CD4-positive, alpha-beta T cell treated with Interleukin-10 for 1 hour (primary cell): ENCODE measurements at places on chromosomes 7 and 10.

DNA sequence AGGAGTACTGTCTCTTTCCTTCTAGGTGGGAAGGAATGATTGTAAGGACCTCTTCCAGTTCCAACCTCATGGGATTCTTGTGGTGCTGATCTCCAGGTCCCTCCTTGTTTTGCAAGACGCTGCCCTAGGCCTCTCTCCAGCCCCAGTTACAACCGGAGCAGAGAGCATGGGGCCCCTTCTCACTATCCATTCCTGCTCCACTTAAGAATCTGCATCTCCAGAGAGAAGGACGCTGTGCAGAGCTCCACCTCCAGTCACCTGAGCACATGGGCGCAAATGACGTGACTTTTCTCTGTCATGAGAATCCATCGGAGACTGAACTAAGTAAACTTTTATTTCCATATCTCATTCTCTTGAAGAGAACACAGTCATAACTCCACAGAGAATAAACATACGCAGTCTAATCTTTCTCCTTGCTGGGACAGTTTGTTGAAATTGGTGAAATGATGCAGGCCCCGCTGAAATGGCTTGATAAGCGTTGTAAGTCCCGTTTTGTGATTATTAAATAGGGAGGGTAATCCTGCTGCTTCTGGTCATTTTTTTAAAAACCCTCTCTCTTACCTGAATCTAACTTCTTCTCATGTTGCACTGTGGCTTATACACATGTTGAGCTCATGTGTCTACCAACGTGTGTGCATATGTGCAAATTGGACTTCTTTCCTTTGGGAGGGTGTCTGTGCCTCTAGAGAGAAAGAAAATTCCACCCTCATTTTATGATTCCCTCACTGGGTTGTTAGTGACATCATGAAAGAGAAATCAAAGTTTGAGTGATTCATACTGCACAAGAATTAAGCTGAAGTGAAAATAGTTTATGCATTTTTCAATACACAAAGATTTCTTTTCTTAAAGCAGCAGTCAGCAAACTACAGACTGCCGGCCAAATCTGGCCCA lies 133.2 kb upstream of the TBX20 start:
- no peak for DNase-seq

- DNase-seq: no peak
Measured at GRCh38 chr7:88311675-88312036, 5.0 kb upstream of the STEAP4 start.

- no peak for DNase-seq
Measured at GRCh38 chr10:125599194-125599593, 83.8 kb downstream of the TEX36 start.

DNA sequence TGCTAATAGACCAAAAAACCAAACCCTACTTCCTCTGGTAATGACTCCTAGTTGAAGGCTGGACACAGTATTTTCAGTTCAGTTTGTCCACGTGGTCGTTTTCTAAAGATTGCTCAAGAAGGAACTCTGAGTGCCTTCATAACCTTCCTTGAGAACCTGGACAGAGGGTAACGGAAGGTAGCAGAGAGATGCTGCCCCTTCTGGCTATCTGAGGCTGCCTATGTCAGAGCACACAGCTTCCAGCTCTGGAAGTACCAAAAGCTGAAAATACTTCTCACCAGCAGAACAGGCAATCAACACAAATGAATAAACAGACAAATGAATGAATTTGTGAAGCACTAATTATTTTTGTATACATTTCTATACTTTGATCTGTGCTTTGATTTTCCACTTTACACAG lies 85.2 kb downstream of the AMPH start:
- DNase-seq: no peak

DNA sequence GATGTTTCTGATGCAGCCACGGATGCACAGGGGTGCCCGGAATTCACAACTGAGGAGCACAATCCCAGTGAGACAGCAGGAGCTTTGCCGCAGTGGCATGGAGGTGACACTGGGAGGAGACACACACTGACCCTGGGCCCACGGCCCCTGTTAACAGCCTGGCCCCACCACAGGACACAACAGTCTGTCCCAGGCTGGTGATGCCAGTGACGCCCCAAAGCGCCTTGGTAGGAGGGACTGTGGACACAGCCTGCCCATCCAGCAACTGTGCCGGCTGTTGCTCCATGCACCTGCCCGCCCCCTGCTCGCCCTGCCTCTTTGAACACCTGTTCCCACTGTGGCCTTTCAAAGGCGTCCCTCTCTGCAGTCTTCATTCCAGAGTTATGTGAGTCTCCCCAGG lies 49.8 kb downstream of the KLF6 start:
- DNase-seq: peak; percentile 19

GRCh38 chr7:42247301-42247700 lies 10.3 kb upstream of the GLI3 start:
- DNase-seq: no peak

DNA sequence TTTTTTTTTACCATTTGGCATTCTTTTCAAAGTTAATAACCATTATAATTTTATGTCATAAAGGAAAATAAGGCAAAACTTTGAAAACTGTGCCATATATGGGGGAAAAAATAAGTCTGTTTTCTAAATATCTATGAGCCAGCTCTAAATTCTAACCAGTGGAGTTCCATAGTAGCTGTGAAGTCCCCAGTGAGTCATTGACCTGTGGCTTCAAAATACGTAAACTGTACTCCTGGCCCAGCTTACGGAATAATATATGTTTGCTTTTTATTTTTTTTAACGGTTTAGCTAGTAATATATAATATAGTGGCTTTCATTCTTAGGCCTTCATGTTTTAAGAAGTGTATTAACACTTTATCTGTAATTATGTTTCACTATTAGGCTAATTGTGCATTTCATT lies 20.5 kb downstream of the ZRANB1 start:
- no peak for DNase-seq
